ENCODE measurements at places on chromosomes 1 and 21.

GRCh38 chr1:20665726-20666125, 4.6 kb upstream of the DDOST start:
- DNase-seq, result no peak

DNA sequence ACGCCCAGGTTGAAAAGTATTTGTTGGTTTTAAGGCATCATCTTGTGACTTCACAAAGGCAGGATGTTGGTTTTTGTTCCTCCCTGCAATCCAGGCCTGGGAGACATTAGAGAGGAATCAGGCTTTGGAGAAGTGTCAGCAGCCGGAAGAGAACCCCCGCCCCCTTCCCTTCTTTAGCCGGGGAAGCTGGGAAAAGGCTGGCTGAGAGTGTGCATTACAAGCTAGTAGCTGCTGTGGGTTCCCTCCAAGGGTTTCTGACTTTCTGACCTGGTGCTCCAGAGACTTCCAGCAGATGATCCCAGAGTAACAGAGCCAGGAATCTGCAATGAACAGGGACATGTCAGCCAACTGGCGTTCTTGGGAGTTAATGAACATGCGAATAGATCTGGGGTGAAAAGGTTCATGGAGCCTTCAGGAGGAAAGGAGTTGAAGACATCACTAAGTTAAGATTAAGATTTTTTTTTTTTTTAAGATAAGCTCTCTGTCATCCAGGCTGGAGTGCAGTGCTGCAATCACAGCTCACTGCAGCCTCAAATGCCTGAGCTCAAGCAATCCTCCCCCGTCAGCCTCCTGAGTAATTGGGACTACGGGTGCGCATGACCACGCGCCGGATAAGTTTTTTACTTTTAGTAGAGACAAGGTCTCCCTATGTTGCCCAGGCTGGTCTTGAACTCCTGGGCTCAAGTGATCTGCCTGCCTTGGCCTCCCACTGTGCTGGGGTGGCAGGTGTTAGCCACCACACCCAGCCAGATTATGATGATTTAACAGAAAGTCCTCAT, 7.5 kb downstream of the DISP3 start:
- no peak for DNase-seq

DNA sequence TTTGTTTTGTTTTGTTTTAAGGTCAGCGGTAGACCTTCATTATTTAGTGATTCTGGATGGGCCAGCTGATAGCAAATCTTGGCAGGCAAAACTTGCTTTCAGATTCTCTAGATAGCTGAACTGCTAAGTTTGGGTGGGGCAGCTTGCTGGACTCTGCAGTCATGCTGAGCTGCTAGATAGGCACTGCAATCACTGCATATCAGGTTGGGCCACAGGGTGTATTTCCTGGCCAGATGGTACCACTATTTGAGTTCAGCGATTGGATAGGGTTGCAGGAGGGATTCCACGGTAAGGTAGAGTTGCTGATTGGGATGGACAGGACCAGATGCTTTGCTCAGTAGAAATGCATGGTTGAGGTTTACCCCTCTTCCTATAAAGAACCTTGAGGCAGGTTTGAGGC, 579.3 kb upstream of the ADGRL4 start:
- DNase-seq, result no peak

DNA sequence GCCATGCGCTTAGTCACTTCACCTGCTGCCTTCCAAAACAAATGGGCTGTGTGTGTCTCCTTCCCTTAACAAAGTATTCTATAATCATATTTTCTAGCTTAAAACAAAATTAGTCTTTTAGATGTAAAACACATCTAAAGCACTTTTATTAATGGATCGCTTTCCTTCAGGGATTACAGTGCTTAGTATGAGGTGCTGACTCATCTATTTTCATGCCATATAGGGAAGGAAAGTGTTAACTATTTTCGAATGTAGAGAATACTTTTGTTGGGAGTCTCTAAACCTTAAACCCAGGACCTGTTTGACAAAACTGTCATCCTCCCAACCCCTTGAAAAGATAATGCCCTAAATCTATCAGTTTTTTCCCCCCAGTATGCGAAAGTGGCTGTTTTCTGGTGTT, 90.2 kb downstream of the PBX1 start:
- no peak for DNase-seq

GRCh38 chr1:151325231-151325630, 2.0 kb downstream of the PI4KB start:
- DNase-seq, result no peak

DNA sequence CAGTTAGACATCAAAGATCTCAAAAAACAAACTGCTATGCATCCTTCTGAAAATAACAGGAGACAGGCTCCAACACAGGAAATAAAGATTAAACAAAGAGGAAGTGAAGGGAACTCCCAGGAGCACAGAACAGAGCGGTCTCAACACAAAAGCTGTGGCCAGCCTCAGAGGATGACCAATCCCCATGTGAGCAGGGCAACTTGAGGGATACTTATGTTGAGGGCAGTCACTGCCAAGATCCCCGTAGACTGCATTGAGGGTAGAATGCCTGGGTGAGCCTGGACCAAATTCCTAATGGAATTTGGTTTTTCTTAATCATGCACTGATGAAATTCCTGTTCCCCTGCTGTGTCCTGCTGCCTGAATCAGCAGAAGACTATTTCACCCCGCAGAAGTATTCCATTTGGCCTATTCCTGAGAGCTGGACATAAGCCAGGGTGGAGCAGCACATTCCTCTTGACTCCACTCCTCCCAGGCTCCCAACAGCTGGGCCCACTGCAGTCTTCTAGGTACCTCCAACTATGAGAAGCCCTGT, 49.0 kb downstream of the JAK1 start:
- no peak for DNase-seq

- DNase-seq, result no peak
Measured at GRCh38 chr1:30691480-30691879, 31.9 kb downstream of the MATN1 start.

GRCh38 chr21:31658053-31658452, 1.4 kb upstream of the SOD1 start:
- no peak for DNase-seq

GRCh38 chr1:235017191-235017590, 111.4 kb downstream of the TOMM20 start:
- DNase-seq, result no peak

GRCh38 chr1:205492201-205492667, 12.2 kb upstream of the CDK18 start:
- no peak for DNase-seq

DNA sequence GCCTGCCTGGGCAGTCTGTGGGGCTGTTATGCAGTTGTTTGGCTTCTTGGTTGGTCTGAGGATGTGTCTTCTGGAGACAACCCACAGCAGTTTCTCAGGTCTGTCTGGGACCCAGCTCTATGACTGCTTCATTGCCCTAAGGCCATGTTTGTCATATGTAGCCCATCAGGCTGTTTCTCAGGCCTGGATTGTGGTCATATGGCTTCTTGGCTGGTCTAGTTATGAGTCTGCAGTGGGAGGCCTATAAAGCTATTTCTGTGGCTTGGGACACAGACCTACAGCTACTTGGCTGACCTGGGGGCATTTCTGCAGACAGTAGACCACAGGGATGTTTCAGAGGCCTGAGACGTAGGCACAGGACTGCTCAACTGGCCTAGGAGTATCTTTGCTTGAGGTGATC, 41.5 kb downstream of the CHIA start:
- no peak for DNase-seq

- no peak for DNase-seq
Measured at GRCh38 chr1:54615531-54616279, 7.6 kb downstream of the FAM151A start.

GRCh38 chr1:199466961-199467360, 560.5 kb upstream of the NR5A2 start:
- DNase-seq, result no peak

DNA sequence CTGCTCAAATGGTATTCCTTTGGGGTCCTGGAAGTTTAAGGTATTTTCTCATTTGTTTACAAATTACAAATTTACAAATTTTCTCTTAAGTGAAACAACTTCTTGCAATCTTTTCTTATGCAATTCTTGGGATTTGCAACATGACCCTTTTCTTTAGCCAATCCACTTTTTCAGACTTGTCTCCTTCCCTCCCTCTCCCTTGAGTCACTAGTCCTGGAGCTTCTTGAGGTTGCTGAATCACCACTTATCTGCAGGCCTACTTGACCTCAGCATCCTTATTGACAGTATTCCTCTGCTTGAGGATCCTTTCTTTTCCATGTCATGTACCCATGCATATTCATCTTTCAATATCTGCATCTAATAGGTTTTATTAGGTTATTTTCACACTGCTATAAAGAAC, 302.8 kb upstream of the ADAMTS5 start:
- no peak for DNase-seq

GRCh38 chr1:115882913-115883902, 42.3 kb upstream of the NHLH2 start:
- no peak for DNase-seq

- DNase-seq, result no peak
Measured at GRCh38 chr1:48120621-48121020, 101.9 kb upstream of the SLC5A9 start.

GRCh38 chr1:230958370-230958769, 20.3 kb downstream of the TTC13 start:
- no peak for DNase-seq

GRCh38 chr1:78334952-78335351, 155.8 kb upstream of the PTGFR start:
- no peak for DNase-seq

GRCh38 chr1:109637446-109637845, 17.8 kb downstream of the AMPD2 start:
- no peak for DNase-seq

DNA sequence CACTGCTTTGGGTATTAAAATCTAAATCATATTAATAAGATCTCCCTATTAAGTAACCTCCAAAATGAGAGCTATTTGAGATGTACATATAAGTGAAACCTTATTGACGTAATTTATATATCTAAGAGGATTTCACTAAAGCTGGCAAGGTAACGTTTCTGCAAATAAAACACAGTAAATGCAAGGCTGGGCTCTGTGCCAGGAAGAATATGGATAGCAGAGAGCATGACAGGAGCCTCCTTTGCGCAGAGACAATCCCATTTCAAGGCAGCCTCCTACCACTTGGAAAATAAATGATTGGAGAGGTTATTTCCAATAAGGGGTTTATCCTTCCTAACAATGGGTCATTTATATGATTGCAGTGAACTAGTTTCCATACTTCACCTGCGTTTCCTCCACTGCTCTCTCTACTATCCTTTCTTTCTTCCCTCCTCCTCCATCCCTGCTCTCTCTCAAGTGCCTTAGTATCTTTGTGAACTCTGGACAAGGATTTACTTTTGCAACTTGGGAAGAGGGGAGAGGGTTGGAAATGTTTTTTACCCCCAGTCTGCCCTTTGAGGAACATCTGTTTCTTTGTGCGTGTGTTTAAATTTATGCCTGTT, 3.0 kb upstream of the NFIA start:
- no peak for DNase-seq

- DNase-seq, result no peak
Measured at GRCh38 chr1:161719325-161719611, 2.1 kb upstream of the FCRLB start.

- DNase-seq, result no peak
Measured at GRCh38 chr21:45818904-45819285, 162.7 kb upstream of the COL6A1 start.

DNA sequence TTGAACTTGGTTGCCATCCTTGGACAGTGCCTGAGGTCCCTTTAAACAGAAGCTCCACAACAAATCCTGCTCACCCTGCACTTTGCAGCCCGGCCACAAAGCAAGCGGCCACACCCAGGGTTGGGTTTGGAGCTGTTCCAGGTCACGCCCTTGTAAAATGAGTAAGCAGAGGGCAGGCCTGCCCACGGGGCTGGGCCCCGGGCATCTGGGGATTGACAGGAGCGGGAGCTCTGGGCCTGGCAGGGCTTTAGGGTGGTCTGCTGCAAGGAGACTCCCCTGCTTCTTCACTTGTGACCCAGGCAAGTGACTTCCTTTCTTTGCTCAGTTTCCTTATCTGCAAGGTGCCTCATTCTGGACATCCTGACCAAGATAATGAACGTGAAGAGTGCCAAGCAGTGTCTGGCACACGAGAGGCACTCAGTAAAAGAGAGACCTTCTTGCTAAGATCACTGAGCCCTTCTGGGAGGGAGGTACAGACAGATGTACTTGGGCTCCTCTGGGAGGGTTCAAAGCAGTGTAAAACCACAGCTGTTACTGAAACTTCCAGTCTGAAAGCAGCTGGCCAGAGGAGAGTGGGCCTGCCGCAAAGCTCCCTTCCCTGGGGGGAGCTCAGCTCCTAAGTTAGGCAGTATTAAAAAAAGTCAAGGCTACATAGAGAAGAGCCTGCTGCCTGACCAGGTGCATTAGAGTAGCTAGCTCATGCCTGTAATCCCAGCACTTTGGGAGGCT, 2.6 kb downstream of the E2F2 start:
- DNase-seq, result no peak

DNA sequence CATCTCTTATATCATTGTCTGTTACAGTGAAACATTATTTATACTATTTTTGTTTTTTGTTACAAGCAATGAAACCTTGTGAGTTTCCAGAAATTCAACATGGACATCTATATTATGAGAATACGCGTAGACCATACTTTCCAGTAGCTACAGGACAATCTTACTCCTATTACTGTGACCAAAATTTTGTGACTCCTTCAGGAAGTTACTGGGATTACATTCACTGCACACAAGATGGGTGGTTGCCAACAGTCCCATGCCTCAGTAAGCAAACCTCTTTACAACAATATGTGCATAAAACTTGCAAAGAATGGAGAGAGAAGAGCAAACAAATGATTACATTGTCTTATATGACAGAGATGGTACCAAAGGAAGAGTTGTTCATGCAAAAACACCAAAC, 22.4 kb downstream of the CFHR4 start:
- no peak for DNase-seq

DNA sequence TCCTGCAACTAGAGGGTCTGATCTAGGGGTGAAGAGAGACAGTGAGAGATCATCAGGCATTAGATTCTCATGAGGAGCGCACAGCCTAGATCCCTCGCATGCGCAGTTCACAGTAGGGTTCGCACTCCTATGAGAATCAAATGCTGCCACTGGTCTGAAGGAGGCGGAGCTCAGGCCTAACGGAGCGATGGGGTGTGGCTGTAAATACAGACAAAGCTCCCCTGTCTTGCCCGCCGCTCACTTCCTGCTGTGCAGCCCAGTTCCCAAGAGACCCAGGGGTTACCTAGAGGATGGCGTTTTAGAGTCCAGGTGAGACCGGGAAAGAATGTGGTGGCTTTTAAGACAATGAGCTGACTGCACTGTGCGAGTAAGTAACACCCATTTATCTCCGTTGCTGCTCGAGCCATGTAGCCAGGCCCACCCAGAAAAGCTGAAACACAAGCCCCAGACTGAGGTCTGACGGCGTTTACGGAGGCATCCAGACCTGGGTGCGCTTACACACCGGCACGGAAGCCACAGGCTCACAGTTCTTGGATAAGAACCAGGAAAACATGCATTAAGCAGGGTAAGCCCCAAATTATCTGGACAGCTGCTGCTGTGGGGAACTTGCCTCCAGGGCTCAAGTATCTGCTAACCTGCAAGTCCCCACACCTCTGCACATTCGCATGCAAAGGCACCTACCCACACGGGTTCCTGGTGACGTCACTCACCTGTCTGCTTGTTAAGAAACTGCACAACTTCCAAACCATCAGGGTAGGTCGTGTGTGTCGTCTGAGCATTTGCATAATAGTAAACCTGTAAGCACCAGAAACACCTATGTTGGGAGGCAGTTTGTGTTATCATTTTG, 12.5 kb downstream of the TCP10L start:
- no peak for DNase-seq

GRCh38 chr21:42475526-42476387, 20.3 kb downstream of the RSPH1 start:
- no peak for DNase-seq

All from iPS DF 19.7 (cell line).